ENCODE measurements at places on chromosomes 7 and 10.

DNA sequence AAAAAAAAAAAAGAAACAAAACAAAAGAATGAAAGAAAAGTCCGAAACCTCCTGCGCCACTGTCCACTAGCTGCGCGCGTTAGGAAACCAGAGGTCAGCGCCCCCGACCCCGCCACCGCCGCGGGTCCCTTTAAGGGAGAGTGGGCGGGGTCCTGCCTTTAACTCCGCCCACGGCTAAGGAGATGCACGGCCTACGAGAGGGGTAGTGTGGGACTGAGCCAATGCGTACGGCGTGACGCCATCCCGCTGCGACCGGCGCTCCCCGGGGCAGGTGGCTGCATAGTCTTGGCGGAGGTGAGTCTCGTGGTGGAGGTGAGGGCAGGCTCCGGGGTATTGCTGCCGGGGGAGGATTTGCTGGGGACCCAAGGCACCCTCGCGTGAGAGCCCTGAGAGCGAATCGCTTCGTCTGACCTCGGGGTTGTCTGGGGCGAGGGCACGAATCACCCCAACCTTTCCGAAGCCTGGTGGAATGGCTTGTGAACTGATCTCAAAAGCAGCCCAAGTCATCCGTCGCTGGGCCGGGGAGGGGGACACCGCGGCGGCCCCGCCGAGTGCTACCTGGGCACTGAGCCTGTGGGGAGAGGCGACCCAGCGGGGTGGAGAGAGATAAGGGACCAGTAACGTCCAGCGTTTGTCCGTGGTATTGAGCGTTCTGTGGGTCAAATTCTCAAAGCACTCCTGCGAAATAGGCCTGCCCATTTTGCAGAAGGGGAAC, at the start of gene MRPS17:
MRPS17 (plus strand) TSS at position 241 of the 715 bp plus-strand sequence. CDS start 1,319 bp downstream, outside the sequence.
- DNase-seq: peak; percentile 87

GRCh38 chr10:89120931-89121763, 86.0 kb downstream of the CH25H start:
- no peak for DNase-seq

DNA sequence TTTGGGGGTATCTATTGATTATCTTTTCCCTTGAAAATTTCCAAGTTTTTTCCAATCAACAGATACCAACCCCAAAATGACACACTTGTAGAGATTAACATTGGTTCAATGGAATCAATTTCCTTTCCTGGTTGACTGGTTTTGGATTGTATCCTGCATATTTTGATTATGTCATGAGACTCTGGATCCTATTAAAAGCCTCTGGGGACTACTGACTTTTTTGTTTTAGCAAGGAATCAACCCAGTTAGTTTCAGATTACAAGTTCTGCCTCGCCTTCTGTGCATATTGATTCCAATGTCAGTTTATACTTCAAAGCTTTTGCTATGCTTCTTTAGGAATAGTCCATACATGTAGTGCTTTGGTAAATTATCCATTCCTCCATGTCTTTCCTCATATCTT, 29.2 kb downstream of the COPG2 start:
- no peak for DNase-seq

GRCh38 chr10:33151344-33151864, 183.1 kb downstream of the NRP1 start:
- DNase-seq: no peak

GRCh38 chr7:269721-270120, 20.2 kb upstream of the FOXL3 start:
- DNase-seq: no peak

- no peak for DNase-seq
These were observed 60.0 kb downstream of the RAPGEF5 start for GRCh38 chr7:22296916-22297315.

DNA sequence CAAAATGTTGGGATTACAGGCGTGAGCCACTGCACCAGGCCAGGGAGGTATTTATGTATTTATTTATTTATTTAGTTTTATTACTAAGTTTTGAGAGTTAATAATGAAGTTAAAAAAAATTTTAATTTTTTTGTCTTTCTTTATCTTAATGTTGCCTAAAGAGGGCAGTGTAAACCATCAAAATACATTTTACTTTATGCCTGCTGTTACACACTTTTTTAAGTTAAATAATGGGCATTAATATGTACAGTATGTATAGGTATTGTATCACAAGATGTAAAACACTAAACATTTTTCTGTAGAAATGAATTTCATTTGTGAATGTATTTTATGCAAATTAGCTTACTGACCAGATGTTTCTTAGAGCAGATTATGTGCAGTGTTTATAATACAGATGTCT, 129.4 kb downstream of the AASS start:
- DNase-seq: no peak

DNA sequence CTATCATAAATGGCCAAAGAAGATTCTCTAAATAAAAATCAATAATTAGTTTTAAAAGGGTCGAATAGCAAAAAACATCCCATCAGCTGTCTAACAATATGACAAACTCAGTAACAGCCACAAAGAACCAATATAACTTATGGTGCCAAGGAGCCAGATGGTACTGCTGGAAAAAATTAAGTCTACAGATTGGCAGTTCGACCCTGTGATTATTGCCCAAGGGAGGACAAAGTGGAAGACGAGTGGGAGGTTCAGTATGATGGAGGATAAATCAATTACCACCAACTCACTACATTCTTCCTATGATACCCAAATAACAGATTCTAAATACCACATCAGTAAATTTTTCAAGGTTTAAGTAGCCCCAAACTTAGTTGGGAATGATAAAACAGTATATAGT, 49.0 kb downstream of the SKAP2 start:
- no peak for DNase-seq

DNA sequence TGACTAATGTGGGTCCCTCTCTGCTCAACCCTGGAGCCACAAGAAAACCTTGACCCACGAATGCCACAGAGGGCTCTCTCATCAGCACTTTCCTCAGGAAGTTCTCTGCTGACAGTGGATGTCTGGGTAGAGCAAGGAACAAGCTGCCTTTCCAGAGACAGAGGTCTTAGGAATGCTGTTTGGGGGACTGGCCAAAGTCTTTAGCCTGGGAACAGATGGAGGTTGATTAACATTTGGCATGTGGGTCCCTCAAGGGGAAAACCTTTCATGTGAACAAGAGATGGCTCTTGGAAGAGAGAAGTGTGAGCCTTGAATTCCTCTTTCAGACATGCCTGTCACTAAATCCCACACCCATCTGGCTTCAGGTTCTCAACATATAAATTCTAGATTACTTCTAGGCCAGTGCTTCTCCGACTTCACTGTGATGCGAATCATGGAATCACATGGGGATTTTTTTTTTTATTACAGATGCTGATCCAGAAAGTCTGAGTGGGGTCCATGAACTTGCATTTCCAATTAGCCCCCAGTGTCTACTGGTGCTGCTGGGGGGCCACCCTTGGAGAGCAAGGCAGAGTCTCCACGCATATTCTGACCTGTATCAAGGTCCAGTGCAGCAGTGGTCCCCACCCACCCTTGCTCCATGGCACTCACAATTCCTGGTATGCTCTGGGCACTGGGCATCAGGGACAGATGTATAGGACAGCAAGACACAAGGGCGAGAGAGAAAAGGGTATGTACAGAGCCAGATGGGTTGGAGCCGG, 360.4 kb downstream of the CXCL12 start:
- DNase-seq: no peak

Data from stimulated activated CD8-positive, alpha-beta memory T cell treated with anti-CD3 and anti-CD28 coated beads, Interleukin-2, amount 100 ng/mL, for 1 hour (primary cell).